Vagina (tissue), 2 donors: ENCODE measurements at places on chromosomes 7 and 10.
A peak's percentile ranks its signal among the peaks of the same experiment; 100 is the strongest.

GRCh38 chr7:44201813-44202212 lies 1.0 kb downstream of the YKT6 start:
- peak overlapping the region; percentile 94 for H3K4me3 ChIP-seq
- no peak for DNase-seq
- H3K36me3 ChIP-seq = peaks cover 4% of the 10 kb centered on the region
- peaks cover 15% of the 10 kb centered on the region for H3K4me1 ChIP-seq
- H3K27me3 ChIP-seq = no peaks in the 10 kb centered on the region

GRCh38 chr10:17454161-17455014 lies at the start of gene ST8SIA6:
Gene ST8SIA6 (minus strand): TSS chr10:17454595. CDS start chr10:17454255, 340 bp downstream.
- H3K27me3 ChIP-seq = peaks cover 7% of the 10 kb centered on the region
- H3K4me3 ChIP-seq = peak within 1 kb of the TSS; percentile 48
- H3K36me3 ChIP-seq = no peaks in the 10 kb centered on the region
- DNase-seq = no peak

GRCh38 chr10:56583316-56583715 lies 222.3 kb upstream of the ZWINT start:
- H3K27me3 ChIP-seq = no peaks in the 10 kb centered on the region
- H3K4me3 ChIP-seq = no peak overlapping the region
- no peak overlapping the region for H3K27ac ChIP-seq
- no peaks in the 10 kb centered on the region for H3K36me3 ChIP-seq
- no peak for DNase-seq

GRCh38 chr10:67884313-67884841 lies at the start of gene SIRT1:
Gene SIRT1 (plus strand): TSS chr10:67884656. CDS start chr10:67884722, 66 bp downstream.
- H3K27me3 ChIP-seq = no peaks in the 10 kb centered on the region
- DNase-seq = peak; percentile 97
- H3K4me1 ChIP-seq = peaks cover 22% of the 10 kb centered on the region
- H3K36me3 ChIP-seq = no peaks in the 10 kb centered on the region

- H3K4me1 ChIP-seq = peaks cover 88% of the 10 kb centered on the region
- no peaks in the 10 kb centered on the region for H3K36me3 ChIP-seq
- H3K27ac ChIP-seq = peak overlapping the region; percentile 95
- no peak for DNase-seq
- H3K27me3 ChIP-seq = no peaks in the 10 kb centered on the region
Observed at GRCh38 chr10:72323771-72324191, 30.9 kb downstream of the DNAJB12 start.

GRCh38 chr7:105830405-105831301 lies 45.7 kb downstream of the ATXN7L1 start:
- H3K27me3 ChIP-seq = no peaks in the 10 kb centered on the region
- peaks cover 47% of the 10 kb centered on the region for H3K4me1 ChIP-seq
- no peak for DNase-seq
- peak overlapping the region; percentile 73 for H3K27ac ChIP-seq
- H3K4me3 ChIP-seq = no peak overlapping the region

- no peak for DNase-seq
- H3K27ac ChIP-seq = no peak overlapping the region
- no peak overlapping the region for H3K4me3 ChIP-seq
- no peaks in the 10 kb centered on the region for H3K27me3 ChIP-seq
Observed at GRCh38 chr7:15131661-15132060, 229.1 kb upstream of the DGKB start.

DNA sequence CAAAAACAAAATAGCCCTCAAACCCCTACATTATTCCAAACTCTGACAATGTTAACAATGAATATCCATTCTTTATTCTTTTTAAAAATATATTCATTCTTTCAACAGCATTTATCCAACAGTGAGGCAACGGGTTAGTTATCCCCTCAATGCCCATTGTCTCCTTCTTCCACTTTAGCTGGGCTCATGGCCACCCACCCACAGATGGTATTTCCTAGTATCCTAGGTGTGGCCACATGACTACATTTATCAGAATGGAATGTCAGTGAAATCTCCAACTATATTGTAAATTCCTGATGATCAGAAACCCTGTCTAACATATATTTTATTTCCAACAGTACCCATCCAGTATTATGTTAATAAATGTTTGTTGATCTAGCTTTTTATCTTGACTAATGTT lies 13.6 kb downstream of the HOXA1 start:
- no peaks in the 10 kb centered on the region for H3K36me3 ChIP-seq
- DNase-seq = no peak
- no peaks in the 10 kb centered on the region for H3K27me3 ChIP-seq
- no peak overlapping the region for H3K27ac ChIP-seq
- no peaks in the 10 kb centered on the region for H3K4me1 ChIP-seq
- H3K4me3 ChIP-seq = no peak overlapping the region

- peaks cover 24% of the 10 kb centered on the region for H3K4me1 ChIP-seq
- H3K27me3 ChIP-seq = no peaks in the 10 kb centered on the region
- no peaks in the 10 kb centered on the region for H3K36me3 ChIP-seq
Observed at GRCh38 chr10:500876-501275, 188.6 kb downstream of the DIP2C start.

GRCh38 chr7:102288285-102288930 lies 1.7 kb downstream of the SH2B2 start:
- peaks cover 44% of the 10 kb centered on the region for H3K4me1 ChIP-seq
- H3K27me3 ChIP-seq = no peaks in the 10 kb centered on the region
- peak overlapping the region; percentile 97 for H3K4me3 ChIP-seq
- no peak for DNase-seq
- H3K27ac ChIP-seq = no peak overlapping the region

- no peak overlapping the region for H3K4me3 ChIP-seq
- no peaks in the 10 kb centered on the region for H3K27me3 ChIP-seq
- no peaks in the 10 kb centered on the region for H3K4me1 ChIP-seq
- no peak overlapping the region for H3K27ac ChIP-seq
Observed at GRCh38 chr7:23713285-23714149, 3.5 kb downstream of the STK31 start.

- H3K36me3 ChIP-seq = no peaks in the 10 kb centered on the region
- no peaks in the 10 kb centered on the region for H3K27me3 ChIP-seq
- H3K4me3 ChIP-seq = no peak overlapping the region
- H3K27ac ChIP-seq = no peak overlapping the region
Observed at GRCh38 chr7:71627651-71628050, 495.7 kb downstream of the GALNT17 start.

DNA sequence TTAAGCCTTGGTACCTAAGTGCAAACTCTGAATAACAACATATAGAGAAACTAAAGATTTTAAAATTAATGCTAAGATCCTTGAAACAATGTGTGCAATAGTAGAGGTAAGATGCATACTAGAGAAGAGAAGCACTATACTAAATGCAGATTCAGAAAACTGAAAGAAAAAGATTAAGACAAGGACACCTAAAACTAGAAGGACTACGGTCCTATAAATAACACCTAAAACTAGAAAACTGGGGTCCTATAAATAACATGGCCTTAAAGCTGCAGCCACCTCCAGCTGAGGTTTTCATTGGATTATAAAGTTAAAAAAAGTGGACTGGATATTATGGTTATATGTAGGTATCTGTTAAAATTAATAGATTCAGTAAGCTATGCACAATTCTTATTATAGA lies 320.9 kb downstream of the IPMK start:
- no peaks in the 10 kb centered on the region for H3K4me1 ChIP-seq
- no peaks in the 10 kb centered on the region for H3K27me3 ChIP-seq
- H3K27ac ChIP-seq = no peak overlapping the region
- no peak for DNase-seq
- no peak overlapping the region for H3K4me3 ChIP-seq

DNA sequence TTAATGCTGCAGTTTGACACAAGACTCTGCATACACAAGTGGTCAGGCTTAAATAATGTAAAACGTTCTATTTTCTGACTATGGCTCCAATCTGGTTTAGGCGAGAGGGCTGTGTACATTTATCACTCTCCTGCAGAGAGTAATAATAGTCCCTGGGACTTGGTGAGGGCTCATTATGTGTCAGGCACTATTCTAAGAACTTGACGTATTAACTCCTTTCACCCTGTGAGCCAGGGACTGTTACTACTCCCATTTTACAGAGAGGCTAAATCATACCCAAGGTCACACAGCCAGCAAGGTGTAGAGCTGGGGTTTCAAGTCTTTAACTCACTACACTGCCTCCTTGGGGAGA lies 187.2 kb upstream of the LYZL2 start:
- DNase-seq = no peak
- H3K27ac ChIP-seq = peak overlapping the region; percentile 85
- H3K4me3 ChIP-seq = no peak overlapping the region
- no peaks in the 10 kb centered on the region for H3K27me3 ChIP-seq
- peaks cover 88% of the 10 kb centered on the region for H3K4me1 ChIP-seq
- H3K36me3 ChIP-seq = no peaks in the 10 kb centered on the region

DNA sequence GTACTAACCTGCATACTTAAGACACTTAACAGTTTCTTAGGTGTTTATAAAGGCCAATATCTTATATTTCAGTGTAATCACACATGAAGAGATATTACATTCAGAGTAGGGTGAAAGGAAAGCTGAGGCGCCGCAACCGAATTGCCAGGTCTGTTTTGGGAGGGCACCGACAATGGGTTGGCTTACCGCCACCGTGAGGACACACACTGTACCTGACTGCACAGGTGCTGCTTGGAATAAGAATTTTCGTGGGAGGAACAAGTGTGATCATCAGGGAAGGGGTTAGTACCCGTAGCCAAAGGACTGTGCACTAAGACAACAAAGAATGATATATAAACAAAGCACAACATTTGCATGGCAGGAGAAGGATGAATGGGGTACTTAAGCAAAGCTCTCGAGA lies 591.8 kb downstream of the SUGCT start:
- DNase-seq = no peak
- no peak overlapping the region for H3K4me3 ChIP-seq
- H3K4me1 ChIP-seq = no peaks in the 10 kb centered on the region

DNA sequence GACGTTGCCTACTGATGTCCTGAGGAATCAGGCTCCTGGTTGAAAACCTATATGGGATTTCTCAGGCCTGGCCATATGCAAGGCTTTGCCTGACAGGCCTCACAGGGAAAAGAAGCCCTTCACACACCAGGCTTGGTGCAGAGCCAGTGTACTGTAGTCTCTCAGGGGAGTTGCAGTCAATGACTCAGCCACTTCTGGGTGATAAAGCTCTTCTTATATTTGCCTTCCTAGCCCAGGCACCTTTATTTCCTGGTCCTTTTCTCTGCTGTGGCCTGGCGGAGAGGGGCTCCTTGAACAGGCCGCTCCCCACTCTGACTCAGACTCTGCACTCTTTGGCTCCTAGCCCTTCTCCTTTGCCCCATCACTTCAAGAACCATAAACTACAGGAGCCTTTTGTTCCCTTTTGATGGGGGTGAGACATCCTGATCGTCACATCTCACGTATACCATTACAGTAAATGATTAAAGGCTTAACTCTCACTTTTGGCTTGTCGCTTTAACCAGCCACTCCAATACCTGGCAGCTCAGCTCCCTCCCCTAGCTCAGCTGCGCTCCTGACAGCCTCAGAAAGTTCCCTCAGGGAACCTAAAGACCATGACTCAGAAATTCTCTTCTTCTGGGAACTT lies 33.5 kb downstream of the DPY19L1 start:
- no peaks in the 10 kb centered on the region for H3K36me3 ChIP-seq
- H3K27me3 ChIP-seq = no peaks in the 10 kb centered on the region
- DNase-seq = no peak
- H3K27ac ChIP-seq = no peak overlapping the region
- H3K4me1 ChIP-seq = peaks cover 6% of the 10 kb centered on the region

- peak overlapping the region; percentile 76 for H3K27ac ChIP-seq
- H3K4me3 ChIP-seq = no peak overlapping the region
- H3K27me3 ChIP-seq = no peaks in the 10 kb centered on the region
- H3K36me3 ChIP-seq = no peaks in the 10 kb centered on the region
- peaks cover 60% of the 10 kb centered on the region for H3K4me1 ChIP-seq
- no peak for DNase-seq
Observed at GRCh38 chr10:124745673-124746072, 1.5 kb upstream of the FAM53B start.

DNA sequence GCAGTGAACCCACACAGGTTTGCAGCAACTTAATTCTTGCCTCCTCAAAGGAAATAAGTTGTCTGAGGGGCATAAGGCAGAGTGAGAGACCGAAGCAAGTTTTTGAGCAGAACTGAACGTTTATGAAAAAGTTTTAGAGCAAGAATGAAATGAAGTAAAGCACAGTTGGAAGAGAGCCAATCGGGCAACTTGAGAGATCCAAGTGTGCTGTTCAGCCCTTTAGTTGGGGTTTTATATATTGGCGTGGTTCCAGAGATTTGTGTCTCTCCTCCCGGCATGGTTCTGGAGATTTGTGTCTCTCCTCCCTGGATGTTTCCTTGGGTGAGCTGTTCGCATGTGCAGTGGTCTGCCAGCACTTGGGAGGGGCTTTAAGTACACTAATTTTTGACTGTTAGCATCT lies 141.4 kb upstream of the DGKB start:
- no peak overlapping the region for H3K27ac ChIP-seq
- no peaks in the 10 kb centered on the region for H3K36me3 ChIP-seq
- H3K4me1 ChIP-seq = no peaks in the 10 kb centered on the region
- H3K27me3 ChIP-seq = no peaks in the 10 kb centered on the region
- H3K4me3 ChIP-seq = no peak overlapping the region

- no peak overlapping the region for H3K4me3 ChIP-seq
- H3K27ac ChIP-seq = no peak overlapping the region
- DNase-seq = no peak
Observed at GRCh38 chr7:39971924-39972323, 21.9 kb downstream of the CDK13 start.

DNA sequence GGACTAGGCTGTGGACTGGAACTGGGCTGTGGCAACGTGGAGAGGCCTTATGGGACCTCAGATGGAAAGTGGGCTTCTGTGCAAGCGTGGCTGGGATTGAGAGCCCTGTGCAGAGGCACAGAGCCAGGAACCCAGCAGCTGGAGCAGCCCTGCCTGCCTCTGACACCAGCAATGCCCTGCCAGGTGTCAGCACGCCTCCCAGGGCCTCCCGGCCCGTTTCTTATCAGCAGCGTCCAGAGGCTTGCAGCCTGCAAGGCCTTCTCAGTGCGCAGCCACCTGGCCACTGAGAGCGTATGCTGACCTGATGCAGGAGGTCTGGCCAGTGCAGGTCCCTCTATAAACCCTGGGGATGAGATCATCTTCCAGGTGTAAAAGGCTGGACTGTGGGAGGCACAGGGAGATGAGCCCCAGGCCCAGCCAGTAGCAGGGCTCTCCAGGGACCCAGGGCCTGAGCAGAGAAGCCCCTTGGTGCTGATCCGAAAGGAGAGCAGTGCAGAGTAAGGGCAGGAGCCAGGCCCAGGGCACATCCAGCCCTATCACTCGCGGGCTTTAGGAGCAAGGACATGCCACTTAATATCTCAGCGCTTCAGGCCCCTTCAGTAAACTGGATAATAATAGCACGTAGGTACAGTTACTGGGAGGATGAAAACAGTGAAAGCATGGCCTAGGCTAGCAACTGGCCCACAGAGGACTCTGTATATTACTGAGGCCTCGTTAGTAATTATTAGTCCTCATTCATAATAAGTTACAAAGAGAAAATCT lies 38.8 kb upstream of the ANTXRL start:
- H3K4me3 ChIP-seq = no peak overlapping the region
- H3K4me1 ChIP-seq = no peaks in the 10 kb centered on the region
- no peak overlapping the region for H3K27ac ChIP-seq
- no peaks in the 10 kb centered on the region for H3K27me3 ChIP-seq

DNA sequence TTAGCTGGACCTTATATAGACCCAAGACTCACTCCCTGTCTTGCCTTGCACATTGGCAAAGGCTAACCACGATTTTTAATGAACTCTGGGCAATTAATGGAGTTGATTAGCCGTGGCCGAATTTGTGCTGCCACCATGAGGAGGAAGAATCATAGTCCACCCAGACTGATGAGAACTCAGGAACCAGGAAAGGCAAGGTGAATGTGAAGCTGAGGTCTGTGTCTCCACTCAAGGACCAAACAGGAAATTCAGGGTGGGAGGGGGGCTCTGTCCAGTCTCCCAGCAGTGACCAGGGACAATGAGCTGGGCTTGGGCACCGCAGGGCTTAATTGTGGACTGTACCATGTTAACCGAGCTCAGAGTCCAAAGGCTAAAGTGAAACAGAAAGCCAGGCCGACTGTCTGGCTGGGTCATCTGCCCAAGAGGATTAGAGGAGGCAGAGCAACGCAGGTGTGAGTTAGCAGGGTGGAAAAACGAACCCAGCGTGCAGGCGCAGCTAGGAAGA lies 127.0 kb upstream of the JCAD start:
- DNase-seq = no peak
- H3K4me3 ChIP-seq = no peak overlapping the region
- no peaks in the 10 kb centered on the region for H3K27me3 ChIP-seq
- H3K27ac ChIP-seq = no peak overlapping the region
